ENCODE measurements at places on chromosomes 1 and 21.

- DNase-seq, result no peak
These were observed 575.9 kb downstream of the USP25 start for GRCh38 chr21:16305686-16306085.

- no peak for DNase-seq
These were observed 248.6 kb upstream of the DEPDC1 start for GRCh38 chr1:68745451-68745850.

- no peak for DNase-seq
These were observed 31.6 kb upstream of the ETS2 start for GRCh38 chr21:38774152-38774551.

DNA sequence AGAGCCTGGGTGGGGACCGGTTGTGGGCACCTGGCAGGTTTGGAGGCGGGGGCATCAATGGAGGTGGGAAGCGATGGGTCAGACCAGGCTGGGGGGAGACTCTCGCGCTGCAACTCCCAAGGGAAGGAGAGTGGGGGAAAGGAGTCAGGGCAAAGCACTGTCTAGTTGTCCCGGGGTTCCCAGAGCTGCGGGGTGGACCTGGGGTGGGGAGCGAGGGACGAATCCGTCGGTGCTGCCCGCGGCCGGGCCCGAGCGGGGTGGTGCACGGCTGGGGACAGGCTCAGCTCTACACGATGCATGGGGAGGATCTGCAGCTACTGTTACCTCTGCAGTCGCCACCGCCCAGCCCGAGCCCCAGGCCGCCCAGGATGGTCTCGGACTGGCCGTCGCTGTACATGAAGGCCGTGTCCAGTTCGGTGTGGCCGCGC lies 427 bp downstream of the AKR7A2 start:
- DNase-seq, result no peak

DNA sequence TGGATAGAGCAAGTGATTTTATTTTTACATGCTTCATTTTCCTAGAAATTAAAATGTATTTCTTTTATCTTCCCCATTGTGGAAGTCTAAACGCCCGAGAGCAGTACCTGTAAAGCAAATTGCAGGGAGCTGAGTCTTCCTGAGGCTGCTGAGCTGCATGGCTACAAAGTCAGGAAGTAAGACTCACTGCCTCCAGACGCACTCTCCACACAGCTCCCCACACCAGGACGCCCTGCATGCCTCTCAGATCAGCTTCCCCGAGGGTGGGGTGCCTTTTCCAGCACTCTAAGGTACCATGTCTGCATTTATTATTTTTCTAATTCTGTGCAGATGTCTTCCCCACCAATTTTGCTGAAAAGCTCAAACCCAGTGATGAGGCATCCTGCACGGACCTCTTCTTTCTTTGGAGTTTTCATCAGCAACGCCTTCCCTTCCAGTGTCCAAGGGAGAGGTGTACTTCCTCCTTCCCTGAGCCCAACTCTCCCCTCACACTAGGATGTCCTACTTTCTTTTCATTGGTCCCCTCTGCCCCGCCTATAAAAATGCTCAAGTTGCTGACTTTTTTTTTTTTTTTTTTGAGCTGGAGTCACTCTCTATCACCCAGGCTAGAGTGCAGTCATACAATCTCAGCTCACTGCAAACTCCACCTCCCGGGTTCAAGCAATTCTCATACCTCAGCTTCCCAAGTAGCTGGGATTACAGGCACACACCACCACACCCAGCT lies 114.7 kb downstream of the PCNX2 start:
- no peak for DNase-seq
